MG63 (cell line): ENCODE measurements at places on chromosomes 2 and 18.

- peak; percentile 42 for DNase-seq
Measured at GRCh38 chr2:152508446-152508845, 173.5 kb downstream of the FMNL2 start.

DNA sequence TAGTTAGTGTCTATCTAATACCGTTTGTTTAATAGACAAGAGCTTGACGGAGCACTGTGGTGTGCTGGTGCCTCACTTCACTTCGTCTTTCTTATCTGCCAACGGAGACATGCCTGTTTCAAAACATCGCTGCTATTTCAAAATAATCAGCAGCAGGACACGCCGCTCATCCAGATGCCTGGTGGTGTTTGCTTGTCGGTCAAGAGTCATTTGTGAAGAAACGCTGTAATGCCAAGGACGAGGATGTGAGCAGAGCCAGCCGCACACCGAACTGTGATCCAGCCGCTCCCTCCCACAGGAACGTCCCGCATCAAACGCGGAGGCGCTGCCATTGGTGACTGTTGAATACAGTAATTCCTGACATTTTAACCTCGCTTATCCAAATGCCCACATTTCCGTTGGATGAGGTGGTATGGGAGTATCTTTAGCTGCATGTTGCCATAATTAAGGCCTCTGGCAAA is 432.4 kb downstream of the FBXO15 start:
- DNase-seq = no peak

DNA sequence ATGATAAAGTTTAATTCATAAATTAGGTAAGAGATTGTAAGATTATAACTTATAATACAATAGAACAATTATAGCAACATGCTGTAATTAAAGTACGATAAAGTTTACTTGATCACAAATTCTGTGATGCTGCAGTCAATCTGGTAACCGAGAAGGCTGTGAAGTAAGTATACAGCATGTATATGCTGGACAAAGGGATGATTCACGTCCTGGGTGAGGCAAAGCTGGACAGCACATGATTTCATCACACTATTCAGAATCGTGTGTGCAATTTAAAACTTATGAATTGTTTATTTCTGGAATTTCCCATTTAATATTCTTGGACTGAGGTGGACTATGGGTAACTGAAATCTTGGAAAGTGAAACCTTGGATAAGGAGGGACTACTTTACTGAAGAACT is 522.2 kb upstream of the CNTNAP5 start:
- DNase-seq = peak; percentile 38

DNA sequence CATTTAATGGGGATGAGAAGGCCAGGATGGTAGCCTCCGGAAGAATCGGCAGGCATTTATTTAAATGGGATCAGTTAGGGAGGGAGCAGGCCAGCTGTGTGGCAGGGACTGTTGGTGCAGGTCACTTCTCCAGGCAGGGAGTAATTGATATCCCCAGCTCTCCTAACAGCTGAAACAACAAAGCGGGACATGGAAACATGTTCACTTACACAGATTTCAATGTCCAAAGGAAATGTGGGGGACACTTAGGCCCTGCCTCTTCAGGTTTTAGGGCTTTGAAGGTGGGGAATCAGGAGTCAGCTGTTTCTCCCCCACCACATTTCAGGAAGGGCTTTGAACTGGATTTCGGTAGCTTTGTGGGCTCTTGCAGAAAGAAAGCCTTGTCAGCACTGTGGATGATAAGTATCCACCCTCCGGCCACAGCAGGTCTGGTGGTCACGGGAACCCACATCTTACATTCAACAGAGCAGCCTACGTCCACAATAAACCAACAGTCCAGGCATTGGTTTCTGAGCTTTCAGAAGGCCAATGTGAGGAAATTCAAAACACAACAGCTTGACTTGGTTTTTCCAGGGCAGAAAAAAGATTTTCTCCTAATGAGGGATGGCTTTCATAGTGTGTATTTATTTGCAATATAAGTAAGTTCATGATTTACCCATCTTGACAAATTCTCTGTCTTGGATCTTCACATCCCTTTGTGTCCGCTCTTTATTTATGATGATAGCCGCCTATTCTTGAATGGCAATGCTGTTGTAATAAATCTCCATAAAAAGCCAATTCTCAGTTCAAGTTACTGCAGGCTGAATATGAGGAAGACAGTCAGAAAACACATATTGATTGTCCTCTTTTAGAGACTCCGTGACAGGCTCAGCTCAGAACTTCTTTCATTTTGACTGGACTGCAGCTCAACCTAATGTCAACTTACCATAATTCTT is 96.6 kb upstream of the NRP2 start:
- DNase-seq = no peak

DNA sequence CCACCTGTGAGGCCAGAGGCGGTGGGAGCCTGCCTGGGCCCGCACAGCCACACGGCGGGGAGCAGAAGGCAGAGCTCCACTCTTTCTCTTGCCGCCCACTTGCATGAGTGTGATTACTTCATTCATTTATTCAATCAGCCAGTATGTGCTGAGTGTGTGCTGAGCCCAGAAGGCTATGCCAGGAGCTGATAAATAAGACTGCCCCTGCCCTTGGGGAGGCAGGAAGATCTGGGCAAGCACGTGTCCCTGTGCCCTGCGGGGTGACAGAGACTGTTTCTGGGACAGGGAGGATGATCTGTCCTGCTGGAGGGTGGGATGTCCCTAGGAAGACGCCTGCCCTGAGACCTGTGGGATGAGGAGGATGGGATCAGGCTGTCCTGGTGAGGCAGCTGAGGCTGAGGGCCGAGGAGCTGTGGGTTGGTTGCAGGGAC is 250.8 kb downstream of the DYSF start:
- DNase-seq = no peak

DNA sequence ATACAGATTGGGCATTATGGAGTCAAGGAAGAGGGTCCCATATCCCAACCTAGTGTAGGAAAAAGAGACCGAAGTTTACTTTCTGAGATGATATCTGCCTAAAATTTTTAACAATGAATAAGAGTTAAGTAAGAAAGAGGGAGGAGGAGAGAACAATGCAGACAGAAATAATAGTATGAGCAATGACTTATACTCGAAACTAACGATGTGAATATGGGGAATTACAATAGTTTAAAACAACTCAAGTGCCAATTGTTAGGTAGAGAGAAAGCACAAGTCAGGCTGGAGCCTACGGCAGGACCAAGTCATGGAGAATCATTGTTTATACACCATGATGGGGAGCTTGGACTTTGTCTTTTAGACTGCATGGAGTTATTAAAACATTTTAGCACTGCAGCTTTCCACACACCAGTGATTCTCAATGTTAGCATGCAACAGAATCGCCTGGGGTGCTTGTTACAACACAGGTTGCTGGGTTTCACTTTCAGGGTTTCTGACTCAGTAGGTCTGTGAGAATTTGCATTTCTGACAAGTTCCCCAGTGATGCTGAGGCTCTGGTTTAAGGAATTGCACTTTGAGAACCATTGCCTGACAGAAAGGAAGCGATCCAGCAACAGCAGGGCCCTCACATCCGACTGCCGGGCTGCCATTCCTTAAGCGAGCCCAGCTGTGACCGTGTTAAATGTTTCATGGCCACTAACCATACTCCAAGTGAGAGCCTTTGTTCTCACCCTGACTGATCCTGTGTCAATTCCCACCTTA is 511.2 kb downstream of the DCDC2C start:
- DNase-seq = no peak

- DNase-seq = no peak
Measured at GRCh38 chr2:88564402-88564801, 62.9 kb downstream of the EIF2AK3 start.

DNA sequence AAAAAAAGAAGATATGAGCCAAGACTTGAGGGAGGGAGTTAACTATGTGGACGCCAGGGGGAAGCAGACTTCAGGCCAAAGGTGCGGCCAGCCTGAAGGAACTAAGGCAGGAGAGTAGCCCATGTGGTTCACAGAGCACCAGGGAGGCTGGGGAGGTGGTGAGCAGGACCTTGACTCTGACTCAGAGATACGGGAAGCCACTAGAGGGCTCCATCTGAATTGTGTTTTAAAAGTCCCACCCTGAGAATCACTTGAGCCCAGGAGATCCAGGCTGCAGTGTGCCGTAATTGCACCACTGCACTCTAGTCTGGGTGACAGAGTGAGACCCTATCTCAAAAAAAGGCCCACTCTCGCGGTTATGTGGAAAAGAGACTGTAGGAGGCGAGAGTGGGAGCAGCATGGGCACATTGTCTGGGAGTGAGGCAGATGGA is 12.3 kb downstream of the CEP192 start:
- peak; percentile 18 for DNase-seq

DNA sequence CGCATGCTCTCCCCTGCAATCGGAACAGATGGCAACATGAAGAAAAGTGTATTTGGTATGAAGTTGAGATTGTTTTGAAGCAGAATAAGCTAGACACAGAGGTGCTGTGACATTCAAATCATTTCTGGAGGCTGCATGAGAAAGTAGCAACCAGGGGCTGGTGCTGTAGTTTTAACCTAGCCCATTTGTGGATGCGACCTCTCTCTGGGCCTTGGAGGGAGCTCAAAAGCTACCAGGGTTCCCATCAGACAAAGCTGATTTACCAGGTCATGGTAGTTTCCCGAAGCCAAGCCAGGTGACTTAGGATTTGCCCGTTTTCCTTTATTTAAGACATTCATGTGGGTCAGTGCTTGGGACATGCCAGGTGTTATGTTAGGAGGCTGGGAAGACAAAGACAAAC is 77.5 kb downstream of the CIB4 start:
- DNase-seq = no peak

- no peak for DNase-seq
Measured at GRCh38 chr18:75346671-75347070, 80.8 kb downstream of the SMIM21 start.

DNA sequence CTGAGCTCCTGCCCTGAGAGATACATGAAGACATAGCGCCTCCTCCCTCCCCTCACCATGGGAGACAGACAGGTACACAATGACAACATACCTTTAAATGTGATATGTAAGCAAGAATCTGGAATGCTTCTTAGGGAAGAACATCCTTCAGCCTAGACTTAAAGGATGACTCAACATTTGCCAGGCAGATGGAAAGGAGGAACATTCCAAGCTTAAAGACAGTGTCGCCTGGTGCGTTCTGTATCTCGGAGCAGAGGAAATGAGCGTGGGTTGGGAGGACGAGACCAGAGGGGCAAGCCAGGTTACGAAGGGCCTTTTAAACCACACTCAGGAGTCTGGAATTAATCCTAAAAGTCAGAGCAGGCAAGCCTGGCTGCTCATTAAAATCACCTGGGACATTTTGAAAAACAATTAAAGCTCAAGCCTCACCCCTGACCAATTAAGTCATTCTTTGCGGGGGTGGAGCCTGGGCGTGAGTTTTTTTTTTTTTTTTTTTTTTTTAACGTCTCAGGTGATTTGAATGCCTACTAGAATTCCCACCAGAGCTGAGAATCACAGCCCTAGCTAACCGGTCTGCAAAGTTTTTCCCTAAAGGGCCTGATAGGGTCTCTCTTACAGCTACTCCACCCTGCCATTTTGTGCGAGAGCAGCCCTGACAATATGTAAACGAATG is 131.2 kb upstream of the SEC11C start:
- no peak for DNase-seq

DNA sequence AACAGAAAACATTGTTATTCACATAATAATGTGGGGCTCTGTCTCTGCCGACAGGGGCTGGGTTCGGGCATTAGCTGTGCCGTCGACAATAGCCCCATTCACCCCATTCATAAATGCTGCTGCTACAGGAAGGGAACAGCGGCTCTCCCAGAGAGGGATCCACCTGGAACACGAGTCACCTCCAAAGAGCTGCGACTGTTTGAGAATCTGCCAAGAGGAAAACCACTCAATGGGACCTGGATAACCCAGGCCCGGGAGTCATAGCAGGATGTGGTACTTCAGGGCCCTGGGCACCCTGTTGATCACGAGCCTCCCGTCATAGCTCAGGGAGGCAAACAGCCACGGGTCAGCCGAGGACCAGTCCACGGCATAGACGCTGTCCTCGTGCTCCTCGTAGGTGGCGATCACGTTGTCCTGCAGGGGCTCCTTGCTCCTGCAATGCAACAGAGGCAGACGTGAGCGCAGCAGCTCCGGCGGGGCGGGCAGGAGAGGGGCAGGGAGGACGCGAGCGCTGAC is 188.5 kb downstream of the EIPR1 start:
- DNase-seq = no peak

DNA sequence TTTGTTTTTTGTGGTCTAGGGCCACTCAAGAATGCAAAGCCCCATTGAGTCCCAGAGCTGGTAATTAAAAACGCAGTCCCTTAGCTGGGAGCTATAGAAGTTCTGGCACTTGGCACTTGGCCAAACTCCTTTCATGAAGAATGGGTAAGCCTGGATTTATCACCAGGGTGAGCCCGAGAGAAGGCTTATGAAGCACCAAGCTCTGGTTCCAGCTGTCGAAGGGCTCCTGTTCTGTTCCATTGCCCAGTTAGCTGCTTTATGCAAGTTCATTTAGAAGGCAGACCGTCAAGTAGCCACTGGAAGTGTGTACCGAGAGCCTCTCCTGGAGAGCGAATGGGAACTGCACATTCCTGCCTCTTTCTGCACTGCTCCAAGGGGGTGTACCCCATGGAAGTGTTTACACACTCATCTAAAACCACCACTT is 14.2 kb downstream of the ECEL1 start:
- DNase-seq = no peak

- no peak for DNase-seq
Measured at GRCh38 chr2:10086950-10087349, 6.7 kb upstream of the CYS1 start.

DNA sequence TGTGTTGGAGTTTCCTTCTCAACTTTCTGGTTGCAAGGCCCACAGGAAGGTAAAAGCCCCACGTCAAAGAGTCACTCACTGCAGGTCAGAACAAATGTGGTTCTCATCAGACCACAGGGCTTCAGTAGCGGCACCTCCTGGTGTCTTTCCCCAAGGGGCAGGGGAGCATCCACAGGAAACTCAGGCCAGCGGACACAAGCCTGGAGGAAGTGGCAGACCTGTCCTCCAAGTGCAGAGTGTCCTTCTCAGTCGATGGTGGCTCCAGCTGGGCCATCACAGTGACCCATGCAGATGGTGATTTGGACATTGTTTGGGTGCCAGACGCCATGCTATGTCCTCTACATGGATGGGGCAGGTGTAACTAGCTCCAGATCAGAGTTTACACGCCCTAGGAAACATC is 84.9 kb downstream of the ACKR3 start:
- no peak for DNase-seq

DNA sequence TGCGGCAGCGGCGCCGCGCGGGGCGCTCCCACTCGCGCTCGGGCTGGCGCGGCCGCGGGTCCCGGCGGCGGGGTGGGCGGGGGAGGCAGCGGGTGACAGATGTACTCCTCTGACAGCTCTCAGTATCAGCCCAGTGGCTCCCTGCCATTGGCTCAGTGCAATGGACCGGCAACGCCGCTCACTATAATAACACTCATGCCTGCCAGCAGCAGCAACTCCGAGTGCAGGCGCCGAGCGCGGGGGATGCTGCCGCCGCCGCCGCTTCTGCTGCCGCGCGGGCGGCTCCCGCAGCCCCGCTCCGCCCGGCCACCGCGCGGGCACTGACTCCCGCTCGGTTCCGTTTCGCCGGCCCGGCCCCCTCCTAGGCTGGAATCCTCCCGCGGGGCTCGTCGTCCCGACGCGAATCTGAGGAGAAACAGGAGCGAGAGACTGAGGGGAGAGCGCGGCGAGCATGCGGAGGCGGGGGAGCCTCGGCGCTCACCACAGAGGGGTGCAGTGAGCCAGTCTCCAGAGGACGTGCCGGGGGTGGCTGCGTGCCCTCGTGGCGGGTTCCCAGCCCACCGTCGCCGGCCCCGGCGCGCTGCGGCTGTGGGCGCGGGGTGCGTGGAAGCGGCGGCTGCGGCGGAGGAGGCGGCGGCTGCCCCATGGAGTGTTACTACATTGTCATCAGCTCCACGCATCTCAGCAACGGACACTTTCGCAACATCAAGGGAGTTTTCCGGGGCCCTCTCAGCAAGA is at the start of gene ZNF804A:
TSS of gene ZNF804A (plus strand) at position 214 of the 738 bp plus-strand sequence. CDS start at position 645, 431 bp downstream.
- DNase-seq = peak; percentile 88
